ENCODE measurements at places on chromosomes 11 and 22. TPM values are rescaled to one million over a fixed set of nuclear protein-coding genes. Genes with fewer than 3 reads are reported as not detected.
A peak's percentile ranks its signal among the peaks of the same experiment; 100 is the strongest.

The OR5B12 gene
- total RNA-seq, result not detected

The OR52A1 gene
- not detected for total RNA-seq

The RGL4 gene
- total RNA-seq, result 3.1 TPM

GRCh38 chr11:78940500-78941225 is 366.0 kb upstream of the NARS2 start:
- H3K27me3 ChIP-seq, result peaks cover 3% of the 10 kb centered on the region
- no peak for DNase-seq
- no peaks in the 10 kb centered on the region for H3K36me3 ChIP-seq
- H3K27ac ChIP-seq, result no peak overlapping the region
- peaks cover 45% of the 10 kb centered on the region for H3K4me1 ChIP-seq

- H3K36me3 ChIP-seq, result no peaks in the 10 kb centered on the region
- no peaks in the 10 kb centered on the region for H3K27me3 ChIP-seq
- peak; percentile 2 for DNase-seq
- peak overlapping the region; percentile 91 for H3K4me3 ChIP-seq
- H3K4me1 ChIP-seq, result peaks cover 14% of the 10 kb centered on the region
Measured at GRCh38 chr22:41801147-41801819, 804 bp downstream of the CCDC134 start.

- H3K27me3 ChIP-seq, result no peaks in the 10 kb centered on the region
- no peaks in the 10 kb centered on the region for H3K36me3 ChIP-seq
- no peak for DNase-seq
- no peaks in the 10 kb centered on the region for H3K4me1 ChIP-seq
Measured at GRCh38 chr11:75867778-75868374, 52.9 kb downstream of the UVRAG start.

- peak; percentile 65 for DNase-seq
- H3K4me1 ChIP-seq, result no peaks in the 10 kb centered on the region
- H3K27me3 ChIP-seq, result no peaks in the 10 kb centered on the region
- H3K27ac ChIP-seq, result peak overlapping the region; percentile 89
- H3K36me3 ChIP-seq, result no peaks in the 10 kb centered on the region
Measured at GRCh38 chr22:20531404-20532201, 24.2 kb downstream of the MED15 start.

- peaks cover 6% of the 10 kb centered on the region for H3K4me1 ChIP-seq
- H3K27ac ChIP-seq, result peak overlapping the region; percentile 58
- peak; percentile 89 for DNase-seq
- no peaks in the 10 kb centered on the region for H3K27me3 ChIP-seq
- peak overlapping the region; percentile 45 for H3K4me3 ChIP-seq
Measured at GRCh38 chr11:107017433-107018218, 650 bp downstream of the GUCY1A2 start.

DNA sequence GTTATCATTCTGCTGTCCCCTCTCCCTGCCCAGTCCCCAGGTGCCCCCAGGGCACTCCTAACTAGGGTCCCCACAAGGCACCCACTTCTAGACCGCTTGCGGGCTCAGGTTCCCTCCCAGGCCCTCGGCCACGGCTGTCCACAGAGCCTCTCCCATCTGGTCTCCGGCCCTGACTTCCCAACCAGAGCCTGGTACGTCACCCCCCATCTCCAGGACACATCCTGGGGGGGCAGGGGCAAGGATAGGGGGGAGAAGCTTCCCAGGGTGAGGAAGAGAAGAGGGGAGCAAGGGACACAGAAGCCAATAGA is 457 bp downstream of the SSTR3 start:
- DNase-seq, result no peak
- no peaks in the 10 kb centered on the region for H3K36me3 ChIP-seq
- H3K4me3 ChIP-seq, result no peak overlapping the region
- H3K27ac ChIP-seq, result no peak overlapping the region
- peaks cover 3% of the 10 kb centered on the region for H3K27me3 ChIP-seq

DNA sequence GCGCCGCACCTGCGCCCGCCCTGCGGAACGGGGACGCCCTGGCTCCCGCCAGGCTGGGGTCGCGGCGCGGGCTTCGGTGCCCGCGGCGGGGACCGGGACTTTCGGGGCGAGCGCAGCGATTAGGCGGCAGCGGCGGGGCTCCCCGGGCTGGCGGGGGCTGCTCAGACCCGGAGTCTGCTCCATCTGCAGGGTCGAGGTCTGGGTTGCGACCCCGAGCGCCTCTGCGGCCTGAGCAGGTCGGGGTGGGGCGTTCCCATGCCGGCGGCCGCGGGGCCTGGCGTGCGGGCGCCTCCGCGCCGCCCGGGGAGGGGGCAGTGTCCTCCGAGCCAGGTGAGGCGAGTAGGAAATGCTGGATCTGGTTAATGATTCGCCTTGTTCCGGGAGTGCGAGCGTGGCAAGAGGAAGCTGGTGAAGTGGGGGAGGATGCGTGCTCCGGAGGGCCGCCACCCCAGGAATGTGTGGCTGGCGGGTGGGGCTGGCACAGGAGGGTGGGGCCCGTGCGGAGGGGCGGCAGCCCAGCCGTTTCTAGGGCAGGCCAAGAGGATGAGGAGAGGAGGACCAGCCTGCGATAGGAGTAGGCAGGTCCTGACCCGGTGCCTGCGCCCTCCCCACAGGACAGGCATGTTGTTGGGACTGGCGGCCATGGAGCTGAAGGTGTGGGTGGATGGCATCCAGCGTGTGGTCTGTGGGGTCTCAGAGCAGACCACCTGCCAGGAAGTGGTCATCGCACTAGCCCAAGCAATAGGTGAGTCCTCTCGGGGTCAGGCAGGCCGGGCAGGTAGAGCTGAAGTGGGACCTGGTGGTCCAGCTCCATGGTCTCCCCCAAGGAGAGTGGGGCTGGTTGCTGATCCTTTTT is 606 bp downstream of the RASSF7 start:
- H3K27ac ChIP-seq, result peak overlapping the region; percentile 90
- H3K4me3 ChIP-seq, result peak overlapping the region; percentile 71
- peaks cover 12% of the 10 kb centered on the region for H3K27me3 ChIP-seq
- peaks cover 15% of the 10 kb centered on the region for H3K4me1 ChIP-seq
- no peaks in the 10 kb centered on the region for H3K36me3 ChIP-seq
- DNase-seq, result peak; percentile 52

- H3K4me3 ChIP-seq, result no peak overlapping the region
- no peaks in the 10 kb centered on the region for H3K27me3 ChIP-seq
- H3K36me3 ChIP-seq, result no peaks in the 10 kb centered on the region
- H3K27ac ChIP-seq, result no peak overlapping the region
- DNase-seq, result peak; percentile 29
- H3K4me1 ChIP-seq, result no peaks in the 10 kb centered on the region
Measured at GRCh38 chr22:26756675-26757293, 99.4 kb downstream of the MIAT start.

GRCh38 chr11:67356864-67357561 is 3.7 kb upstream of the POLD4 start:
- no peak overlapping the region for H3K4me3 ChIP-seq
- peaks cover 16% of the 10 kb centered on the region for H3K4me1 ChIP-seq
- no peaks in the 10 kb centered on the region for H3K36me3 ChIP-seq
- no peaks in the 10 kb centered on the region for H3K27me3 ChIP-seq
- peak; percentile 83 for DNase-seq

DNA sequence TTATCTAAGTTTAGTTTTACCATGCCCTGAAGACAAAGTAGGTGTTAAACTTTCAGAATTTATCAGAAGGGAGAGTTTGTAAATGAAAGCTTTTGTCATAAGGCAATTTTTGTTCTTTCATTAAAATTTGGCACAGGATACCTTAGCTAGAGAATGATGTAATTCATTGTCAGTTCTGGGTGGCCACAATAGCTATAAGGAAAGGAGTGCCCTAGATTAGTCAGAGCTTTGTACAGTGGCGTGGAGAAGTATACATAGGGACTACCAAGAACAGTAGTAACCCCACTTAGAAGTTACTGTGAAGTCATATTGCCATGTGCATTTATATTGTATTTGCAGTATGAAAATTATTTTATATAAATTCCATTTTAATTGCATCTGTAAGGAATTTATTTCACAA is 126.3 kb upstream of the CARD18 start:
- no peaks in the 10 kb centered on the region for H3K4me1 ChIP-seq
- no peaks in the 10 kb centered on the region for H3K36me3 ChIP-seq
- peak; percentile 11 for DNase-seq
- no peaks in the 10 kb centered on the region for H3K27me3 ChIP-seq
- H3K4me3 ChIP-seq, result no peak overlapping the region

GRCh38 chr11:118366287-118366686 is 6.9 kb downstream of the UBE4A start:
- peaks cover 12% of the 10 kb centered on the region for H3K4me1 ChIP-seq
- no peak for DNase-seq
- H3K36me3 ChIP-seq, result peaks cover 22% of the 10 kb centered on the region
